ENCODE measurements at places on chromosomes 4 and X.

DNA sequence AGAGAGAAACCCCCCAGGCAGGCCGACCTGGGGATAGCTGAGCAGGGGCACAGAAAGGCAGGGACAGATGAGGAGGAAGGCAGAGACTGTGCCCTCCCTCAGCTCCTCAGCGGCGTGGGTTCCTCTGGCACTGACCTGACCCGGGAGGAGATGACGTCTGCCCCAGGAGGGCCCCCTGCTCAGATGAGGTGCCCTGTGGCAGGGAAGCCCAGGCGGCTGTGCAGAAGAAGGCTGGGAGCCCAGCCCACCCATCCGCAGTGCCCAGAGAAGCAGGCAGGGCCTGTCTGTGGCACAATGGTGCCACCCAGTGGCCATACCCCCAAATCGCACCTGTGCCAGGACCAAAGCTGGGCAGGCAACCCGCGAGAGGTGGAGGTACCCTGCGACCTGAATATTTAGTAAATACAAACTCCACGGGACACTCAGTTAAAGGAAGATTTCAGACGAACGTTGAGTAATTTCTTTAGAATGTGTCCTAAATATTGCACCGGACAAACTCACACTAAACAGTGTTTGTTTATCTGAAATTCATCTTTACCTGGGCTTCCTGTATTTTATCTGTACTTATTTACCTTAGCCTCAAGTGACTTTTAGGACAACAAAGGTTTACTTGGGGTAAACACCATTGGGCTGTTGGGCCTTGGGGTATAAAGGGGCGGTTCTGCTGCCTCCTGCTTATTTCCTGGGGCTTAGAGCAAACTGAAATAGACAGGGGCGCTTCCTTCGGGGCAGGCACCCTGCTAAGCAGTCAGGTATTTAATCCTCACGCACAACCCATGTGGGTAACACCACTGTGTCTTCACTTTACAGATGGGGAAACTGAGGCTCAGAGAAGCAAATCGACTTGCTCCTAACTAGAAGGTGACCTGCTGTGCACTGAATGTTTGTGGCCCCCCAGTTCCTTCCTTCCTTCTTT lies 46.5 kb upstream of the HMX1 start:
- DNase-seq = no peak

DNA sequence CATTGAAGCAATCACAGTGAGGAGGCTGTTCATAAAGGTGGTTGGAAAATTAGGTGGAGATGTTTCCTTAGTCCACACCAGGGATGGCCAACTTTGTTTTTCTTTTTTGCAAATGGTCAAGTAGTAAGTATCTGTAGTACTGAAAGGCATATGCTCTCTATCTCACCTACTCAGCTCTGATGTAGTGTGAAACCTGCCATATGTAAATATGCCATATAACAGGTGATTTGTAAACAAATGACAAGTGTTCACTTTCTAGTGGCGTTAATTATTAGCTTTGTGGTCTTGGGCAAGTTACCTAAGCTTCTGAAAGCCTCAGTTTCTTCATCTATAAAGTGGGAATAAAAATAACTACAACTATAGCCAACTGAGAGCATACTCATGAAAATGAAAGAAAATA lies 421.4 kb upstream of the LCORL start:
- DNase-seq = no peak

- DNase-seq = no peak
Measured at GRCh38 chr4:3819210-3819919, 53.2 kb downstream of the ADRA2C start.

GRCh38 chr4:8303485-8304281 lies 34.1 kb downstream of the HTRA3 start:
- no peak for DNase-seq

GRCh38 chr4:182768838-182769237 lies 148.3 kb downstream of the DCTD start:
- no peak for DNase-seq

GRCh38 chr4:95049551-95050233 lies 291.9 kb downstream of the BMPR1B start:
- DNase-seq = no peak

GRCh38 chr4:110869114-110869513 lies 246.2 kb upstream of the PITX2 start:
- no peak for DNase-seq

- no peak for DNase-seq
Measured at GRCh38 chrX:124863303-124863702, 456.4 kb upstream of the TEX13C start.

DNA sequence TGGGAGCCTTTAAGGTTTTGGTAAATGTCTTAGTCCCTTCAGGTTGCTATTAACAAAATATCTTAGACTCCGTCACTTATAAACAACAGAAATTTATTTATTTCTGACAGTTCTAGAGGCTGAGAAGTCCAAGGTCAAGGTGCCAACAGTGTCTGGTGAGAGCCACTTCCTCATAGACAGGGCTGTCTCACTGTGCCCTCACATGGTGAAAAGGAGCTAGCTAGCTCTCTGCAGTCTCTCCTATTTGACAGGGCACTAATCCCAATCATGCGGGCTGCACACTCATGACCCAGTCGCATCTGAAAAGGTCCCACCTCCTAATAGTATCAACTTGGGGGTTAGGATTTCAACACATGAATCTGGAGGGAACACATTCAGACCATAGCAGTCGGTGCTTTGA lies 63.4 kb upstream of the KLF3 start:
- no peak for DNase-seq

- no peak for DNase-seq
Measured at GRCh38 chr4:94329933-94330332, 12.7 kb downstream of the HPGDS start.

DNA sequence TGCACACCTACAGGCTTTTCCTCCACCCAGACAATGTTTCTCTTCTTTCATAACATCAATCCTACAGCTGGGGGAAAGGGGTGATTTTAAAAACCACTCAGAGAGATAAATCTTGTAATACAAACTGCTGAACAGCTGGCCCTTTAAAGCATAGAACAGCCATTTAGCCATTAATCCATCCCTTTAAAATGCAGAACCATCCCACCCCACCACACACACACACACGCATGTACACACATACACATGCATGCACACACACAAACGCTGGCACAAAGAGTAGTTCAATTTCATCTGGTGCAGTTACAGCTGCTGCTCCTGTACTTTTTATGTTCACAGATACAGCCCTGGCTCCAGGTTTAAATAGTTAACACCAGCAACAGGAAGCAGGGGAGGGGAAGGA lies 426.1 kb downstream of the MID1IP1 start:
- DNase-seq = no peak

DNA sequence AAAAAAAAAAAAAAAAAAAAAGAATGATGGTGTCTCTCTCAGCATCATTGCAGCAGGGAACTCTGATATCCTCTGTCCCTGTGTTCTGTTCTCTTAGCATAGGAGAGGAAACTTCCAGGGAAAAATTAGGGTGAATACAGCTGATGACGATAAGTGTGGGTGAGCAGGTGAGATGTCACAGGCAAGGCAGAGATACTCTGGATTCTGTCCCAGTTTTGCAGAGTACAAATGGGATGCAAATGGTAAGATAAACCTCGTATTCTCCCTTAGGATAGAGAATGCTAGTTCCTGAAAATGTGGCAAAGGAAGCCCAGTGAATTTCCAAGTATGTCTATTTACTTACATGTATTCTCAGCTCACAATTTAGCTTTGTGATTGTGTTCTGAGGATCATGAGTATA lies 671.6 kb upstream of the BOD1L1 start:
- DNase-seq = no peak

- DNase-seq = no peak
Measured at GRCh38 chr4:185534511-185534865, 819 bp downstream of the PDLIM3 start.

GRCh38 chrX:153474718-153475117 lies 4.3 kb upstream of the HAUS7 start:
- no peak for DNase-seq

DNA sequence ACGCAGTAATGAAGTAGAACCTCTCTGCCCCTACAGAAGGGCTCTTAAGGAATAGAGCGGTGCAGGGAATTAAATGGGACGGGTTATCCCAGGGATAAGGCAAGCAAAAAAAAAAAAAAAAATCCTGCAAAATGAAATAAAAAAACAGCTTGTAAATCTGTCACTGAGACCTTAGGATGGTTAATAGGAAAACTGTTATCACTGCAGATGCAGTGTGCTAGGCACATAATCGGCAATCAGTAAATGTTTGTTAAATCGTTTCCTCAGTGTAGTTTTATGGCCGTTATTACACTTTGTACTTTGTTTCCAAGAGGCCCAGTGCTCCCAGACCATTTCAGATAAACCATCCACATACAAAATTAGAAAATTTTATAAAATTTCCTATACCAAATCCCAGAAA lies 1.0 kb downstream of the HNRNPH2 start:
- DNase-seq = no peak

- DNase-seq = no peak
Measured at GRCh38 chrX:126695375-126695896, 124.1 kb upstream of the PRR32 start.

- DNase-seq = peak; percentile 41
Measured at GRCh38 chr4:2009651-2010233, 968 bp upstream of the NELFA start.

GRCh38 chrX:1239681-1240142 lies 27.3 kb upstream of the CRLF2 start:
- DNase-seq = no peak

GRCh38 chr4:38313175-38313574 lies 350.8 kb upstream of the KLF3 start:
- DNase-seq = peak; percentile 81

DNA sequence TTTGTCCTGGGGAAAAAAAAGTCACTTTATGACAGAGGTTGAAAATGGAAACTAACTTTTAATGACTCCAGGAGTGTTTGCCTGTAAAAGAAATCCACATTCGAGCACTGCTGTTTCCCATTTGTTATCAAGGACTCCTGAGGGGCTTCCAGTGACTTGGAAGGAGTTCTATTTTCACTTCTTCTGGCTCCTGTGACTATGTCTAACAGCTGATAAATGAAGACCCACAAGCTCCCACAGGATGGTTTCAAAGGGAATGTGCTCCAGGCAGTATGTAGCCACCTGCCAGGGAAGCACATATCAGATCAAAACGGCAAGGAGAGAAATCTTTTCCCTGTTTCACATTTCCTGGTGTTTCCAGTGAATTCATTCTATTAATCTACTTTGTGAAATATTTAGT lies 159.8 kb upstream of the FAM241A start:
- no peak for DNase-seq

GRCh38 chr4:162229670-162230069 lies 65.9 kb upstream of the FSTL5 start:
- DNase-seq = no peak

- peak; percentile 41 for DNase-seq
Measured at GRCh38 chr4:3047464-3048286, 26.7 kb downstream of the HTT-AS start.

DNA sequence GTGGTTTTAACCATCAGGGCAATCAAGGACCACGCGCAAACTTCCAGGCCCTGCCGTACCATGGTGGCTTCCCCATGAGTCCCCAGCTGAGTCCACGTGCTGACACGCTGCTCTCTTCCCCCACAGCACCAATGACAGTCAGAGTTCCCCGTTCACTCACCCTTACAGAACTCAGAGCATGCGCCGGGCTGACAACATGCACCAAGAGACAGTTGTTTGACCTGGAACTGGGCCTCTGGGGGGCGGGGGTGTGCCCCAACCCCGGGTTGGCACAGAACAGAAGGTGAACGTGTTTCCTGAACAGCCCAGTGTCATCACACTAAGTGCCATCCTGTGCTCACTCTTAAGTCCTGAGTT lies 29.4 kb downstream of the IRF2 start:
- DNase-seq = no peak

- DNase-seq = peak; percentile 23
Measured at GRCh38 chr4:48341776-48342605, 662 bp downstream of the SLAIN2 start.

GRCh38 chrX:111431001-111431400 lies 19.0 kb upstream of the DCX start:
- DNase-seq = peak; percentile 22

DNA sequence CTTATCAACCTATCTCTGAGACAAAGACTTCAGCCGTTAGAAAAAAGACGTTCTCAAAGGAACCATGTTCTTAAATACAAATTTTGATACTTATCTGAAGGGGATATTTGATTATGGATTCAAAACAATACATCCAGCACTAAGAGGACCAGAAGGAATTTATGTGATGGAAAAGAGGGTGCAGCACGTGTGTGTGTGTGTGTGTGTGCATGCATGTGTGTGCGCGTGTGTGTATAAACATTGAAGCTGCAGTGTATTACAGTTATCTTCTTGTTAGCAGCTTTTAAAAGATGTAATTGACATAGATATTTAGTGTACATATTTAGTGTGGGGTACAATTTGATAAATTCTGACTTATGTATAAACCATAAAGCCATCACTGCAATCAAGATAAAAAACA lies 44.9 kb downstream of the ANK2 start:
- DNase-seq = no peak

All from NCI-H510A (cell line).